Stimulated activated CD4-positive, alpha-beta T cell treated with anti-CD3 and anti-CD28 coated beads, Interleukin-12 subunit alpha, Interleukin-12 subunit beta, amount 100 ng/mL, for 4 hours (primary cell): ENCODE measurements at places on chromosomes 7 and 10.
A peak's percentile ranks its signal among the peaks of the same experiment; 100 is the strongest.

DNA sequence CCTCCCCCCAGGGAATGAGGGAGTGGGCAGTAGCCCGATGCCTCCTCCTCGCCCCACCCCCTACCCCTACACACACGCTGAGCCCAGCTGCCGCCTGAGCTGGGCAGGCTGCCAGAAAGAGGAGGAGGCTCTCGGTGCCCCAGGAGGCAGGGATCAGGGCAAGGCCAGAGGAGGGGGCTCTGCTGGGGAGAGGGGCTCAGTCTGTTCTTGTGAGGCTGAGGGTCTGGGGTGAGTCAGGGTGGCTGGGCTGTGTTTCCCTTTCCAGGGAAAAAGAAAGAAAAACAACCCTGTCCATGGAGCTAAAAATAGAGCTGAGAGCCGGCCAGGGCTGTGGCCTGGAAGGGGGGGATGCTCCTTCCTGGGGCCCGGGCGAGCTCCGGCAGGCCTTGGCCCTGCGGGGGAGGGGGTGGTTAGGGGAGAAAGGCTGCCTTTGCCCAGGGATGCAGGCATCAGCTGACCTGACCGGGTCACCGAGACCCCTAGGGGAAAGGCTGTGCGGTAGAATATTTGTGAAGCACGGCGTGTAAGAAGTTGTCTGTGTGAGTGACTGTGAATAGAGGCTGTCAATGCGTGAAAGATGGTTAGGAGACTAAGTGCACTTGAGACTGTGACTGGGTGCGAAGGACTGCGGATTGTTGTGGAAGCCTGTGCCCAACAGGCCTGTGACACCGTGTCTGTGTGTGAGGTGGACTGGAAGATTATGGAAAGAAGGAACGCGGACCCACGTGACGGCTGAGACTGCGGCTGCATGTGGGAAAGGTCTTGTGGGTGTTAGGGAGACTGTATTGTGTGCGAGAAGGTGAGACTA is 1.2 kb upstream of the LZTS2 start:
- DNase-seq: peak; percentile 62

- DNase-seq: no peak
Measured at GRCh38 chr7:28625432-28625831, 213.1 kb downstream of the CREB5 start.

DNA sequence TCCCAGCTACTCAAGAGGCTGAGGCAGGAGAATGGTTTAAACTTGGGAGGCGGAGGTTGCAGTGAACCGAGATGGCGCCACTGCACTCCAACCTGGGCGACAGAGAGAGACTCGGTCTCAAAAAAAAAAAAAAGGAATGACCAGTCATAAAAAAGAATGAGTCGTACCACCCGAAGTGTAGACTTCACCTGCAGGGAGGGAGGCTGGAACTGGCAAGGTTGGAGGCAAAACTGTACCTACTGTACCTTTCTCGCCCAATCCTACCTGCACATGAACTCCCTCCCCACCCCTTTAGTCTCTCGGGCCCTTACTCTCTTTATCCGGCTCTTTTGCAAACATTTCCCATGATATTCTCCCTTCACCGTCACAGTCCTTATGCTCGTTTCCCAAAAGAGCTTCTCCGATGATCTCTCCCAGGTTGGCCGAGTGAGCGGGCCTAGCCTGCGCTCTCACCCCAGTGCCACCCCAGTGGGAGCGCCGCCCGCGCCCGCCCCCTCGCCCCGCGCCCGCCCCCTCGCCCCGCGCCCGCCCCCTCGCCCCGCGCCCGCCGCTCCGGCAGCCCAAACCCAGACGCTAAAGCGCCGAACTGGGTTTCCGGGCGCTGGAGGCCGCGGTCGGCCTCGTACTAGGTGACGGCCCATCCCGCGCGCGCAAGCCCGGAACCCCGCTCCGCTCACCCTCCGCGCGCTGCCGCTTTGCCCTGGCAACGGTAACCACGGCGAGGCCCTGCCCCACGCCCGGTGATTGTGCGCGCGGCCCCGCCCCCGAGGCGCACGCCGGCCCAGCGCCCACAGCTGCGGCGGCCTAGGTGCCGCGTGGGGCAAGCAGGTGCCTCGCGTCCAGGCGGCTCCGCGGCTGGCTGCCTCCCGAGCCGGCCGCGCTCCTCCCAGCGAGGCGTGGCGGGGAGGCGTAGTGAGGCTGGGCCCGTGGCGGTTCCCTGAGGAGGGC is at the start of gene SMKR1:
SMKR1 (plus strand) TSS at position 772 of the 948 bp plus-strand sequence. CDS start 294 bp downstream, outside the sequence.
- peak; percentile 90 for DNase-seq

DNA sequence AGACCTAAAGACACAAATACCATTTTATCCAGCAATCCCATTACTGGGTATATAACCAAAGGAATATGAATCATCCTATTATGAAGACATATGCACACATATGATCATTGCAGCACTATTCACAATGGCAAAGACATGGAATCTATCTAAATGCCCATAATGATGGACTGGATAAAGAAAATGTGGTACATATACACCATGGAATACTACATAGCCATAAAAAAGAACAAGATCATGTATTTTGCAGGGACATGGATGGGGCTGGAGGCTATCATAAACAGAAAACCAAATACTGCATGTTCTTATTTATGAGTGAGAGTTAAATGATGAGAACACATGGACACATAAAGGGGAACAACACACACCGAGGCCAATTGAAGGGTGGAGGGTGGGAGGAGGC is 3.8 kb downstream of the MACC1 start:
- DNase-seq: no peak
